SK-N-SH (cell line): ENCODE measurements at places on chromosomes 11 and 22.

- no peak for DNase-seq
Observed at GRCh38 chr11:9665749-9666148, 1.9 kb downstream of the SWAP70 start.

- DNase-seq, result no peak
Observed at GRCh38 chr11:133545199-133545803, 13.0 kb upstream of the OPCML start.

DNA sequence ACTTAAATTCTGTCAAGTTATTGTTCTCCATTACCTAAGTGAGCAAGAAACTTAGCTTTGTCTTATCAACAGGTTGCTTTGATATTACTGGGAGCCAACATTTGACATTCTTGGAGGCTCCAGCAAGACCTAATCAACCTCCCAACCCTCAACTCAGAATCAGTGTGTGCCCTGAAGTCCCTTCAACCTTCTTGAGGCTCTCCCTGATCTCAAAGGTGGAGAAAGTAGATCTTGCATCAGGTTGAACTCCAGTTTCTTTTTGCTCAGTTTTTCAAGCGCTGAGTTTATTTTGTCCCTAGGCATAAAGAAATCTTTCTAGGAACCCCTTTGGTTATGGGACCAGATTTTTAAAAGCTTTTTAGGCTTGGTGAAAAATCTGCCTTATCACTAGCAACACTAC lies 1.4 kb downstream of the FAM111A start:
- no peak for DNase-seq

- no peak for DNase-seq
Observed at GRCh38 chr22:48088251-48088650, 1325.8 kb downstream of the TBC1D22A start.

- peak; percentile 9 for DNase-seq
Observed at GRCh38 chr11:44577231-44577830, 11.9 kb downstream of the CD82 start.

DNA sequence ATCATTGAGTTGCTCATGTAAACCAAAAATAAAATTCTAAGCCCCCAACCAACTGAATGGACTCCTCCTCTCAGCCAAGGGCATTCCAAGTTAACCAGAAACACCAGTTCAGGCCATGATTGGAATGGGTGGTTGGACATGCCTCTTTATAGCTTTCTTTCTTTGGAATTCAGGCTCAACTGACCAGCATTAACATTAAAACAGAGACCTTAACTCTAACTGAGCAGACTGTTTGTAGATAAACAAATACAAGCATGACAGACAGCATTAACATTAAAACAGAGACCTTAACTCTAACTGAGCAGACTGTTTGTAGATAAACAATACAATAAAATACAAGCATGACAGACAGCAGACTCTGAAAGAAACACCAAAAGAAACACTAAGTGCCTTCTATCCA lies 278.2 kb downstream of the DLG2 start:
- DNase-seq, result no peak

DNA sequence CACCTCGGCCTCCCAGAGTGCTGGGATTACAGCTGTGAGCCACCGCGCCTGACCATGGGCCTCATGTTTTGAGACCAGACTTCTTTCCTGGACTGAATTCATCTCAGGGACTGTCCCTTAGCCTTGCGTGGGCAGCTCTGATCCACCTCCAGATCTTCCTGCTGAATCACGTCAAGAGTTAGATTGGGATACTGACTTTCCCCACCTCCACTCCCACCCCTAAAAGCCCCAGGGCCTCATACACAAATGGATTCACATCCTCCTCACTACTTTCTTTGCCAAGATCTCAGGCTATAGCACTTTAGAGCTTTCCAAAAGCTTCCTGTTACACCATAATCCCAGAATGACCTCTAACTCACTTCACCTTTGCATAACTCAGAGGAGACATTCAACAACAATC lies 12.1 kb downstream of the CCDC87 start:
- DNase-seq, result no peak

DNA sequence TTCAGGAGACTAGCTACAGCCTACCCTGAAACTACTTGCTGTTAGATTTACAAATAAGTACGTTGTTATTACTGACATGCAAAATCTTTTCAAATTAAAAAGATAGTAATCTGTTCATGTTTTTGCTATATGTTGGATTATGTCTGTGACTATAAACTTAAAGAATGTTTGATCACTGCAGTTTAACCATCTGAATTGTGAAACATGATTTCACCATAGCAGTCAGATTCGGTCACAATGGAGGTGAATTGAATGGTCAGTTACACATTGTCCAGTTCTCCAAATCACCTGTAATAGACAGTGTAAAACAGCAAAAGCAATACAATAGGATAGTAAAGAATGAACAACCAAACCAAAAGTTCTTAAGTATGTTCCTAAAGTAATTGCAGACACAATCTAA lies 43.3 kb downstream of the CCDC83 start:
- DNase-seq, result no peak

DNA sequence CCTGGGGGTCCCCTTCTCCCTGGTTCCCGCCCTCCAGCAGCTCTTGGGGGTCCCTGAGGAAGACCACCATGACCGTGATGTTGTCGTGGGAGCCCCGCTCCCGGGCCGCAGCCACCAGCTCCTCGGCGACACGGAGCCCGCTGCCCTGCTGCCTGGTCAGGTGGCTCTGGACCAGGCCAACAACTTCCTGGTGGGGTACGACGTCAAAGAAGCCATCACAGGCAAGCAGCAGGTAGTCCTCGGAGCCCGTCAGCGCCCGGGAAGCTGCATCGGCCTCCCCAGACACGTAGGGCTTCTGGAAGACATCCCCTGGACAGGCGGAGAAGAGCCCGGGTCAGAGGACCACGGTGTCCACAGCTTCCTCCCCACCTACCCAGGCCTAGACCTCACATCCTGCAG lies 29.5 kb downstream of the PPM1F start:
- no peak for DNase-seq

DNA sequence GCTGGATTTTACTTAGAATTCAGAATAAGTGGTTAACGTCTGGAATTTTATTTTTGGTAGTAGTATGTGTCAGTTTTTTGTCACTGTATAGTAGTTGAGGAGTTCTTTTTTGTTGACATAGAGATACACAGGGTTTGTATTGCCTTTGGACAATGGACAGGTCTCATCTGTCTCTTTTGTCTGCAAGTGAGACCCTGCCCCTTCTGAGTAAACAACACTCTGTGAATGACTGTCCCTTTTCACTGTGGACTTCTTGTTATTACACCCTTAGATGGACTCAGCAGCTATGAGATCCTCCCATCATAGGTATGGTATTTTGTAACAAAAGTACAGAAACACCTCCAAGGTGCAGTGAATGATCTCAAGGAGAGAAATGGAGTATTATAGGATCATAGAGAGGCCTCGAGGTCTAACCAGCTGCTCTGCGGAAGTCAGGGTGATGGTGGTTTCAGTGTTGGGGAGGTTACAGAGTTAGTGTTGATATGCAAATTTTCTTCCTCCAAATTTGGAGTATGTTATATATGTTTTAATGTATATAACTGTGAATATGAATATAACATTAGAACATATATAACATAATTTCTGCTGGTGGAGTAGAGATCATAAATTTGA lies 7.8 kb downstream of the PPP6R3 start:
- no peak for DNase-seq

- no peak for DNase-seq
Observed at GRCh38 chr11:101051677-101052076, 77.9 kb downstream of the PGR start.

DNA sequence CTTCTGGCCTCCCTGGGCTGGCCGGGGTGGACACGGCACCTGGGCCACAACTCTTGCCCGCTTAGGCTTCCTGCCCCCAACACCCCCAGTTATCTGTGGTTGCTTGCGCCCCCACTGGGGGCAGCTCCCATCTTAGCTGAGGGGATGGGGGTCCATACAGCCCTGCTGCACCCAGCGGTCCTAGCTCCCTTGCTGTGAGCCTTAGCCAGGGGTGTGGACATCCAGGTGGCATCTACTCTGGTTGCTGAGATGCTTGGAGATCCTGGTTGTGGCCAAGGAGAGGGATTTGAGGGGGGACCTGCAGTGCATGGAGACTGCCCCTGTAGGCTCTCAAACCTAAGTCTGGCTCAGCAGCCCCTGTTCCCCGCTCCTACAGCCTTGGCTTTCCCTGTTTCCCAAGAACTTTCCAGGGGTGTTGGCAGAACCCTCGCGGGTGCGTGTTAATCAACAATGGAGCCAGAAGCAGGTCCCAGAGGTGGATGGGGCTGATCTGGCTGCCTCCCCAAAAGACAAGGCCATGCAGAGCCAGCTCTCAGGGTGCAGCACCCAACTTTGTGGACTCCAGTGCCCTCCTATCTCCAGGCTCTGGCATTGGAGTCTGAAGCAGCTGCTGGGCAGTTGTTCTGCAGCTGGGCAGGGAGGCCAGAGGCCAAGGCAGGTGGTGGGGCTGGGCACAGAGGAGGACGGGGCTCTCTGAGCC lies 3.3 kb downstream of the KCNQ1 start:
- peak; percentile 20 for DNase-seq

DNA sequence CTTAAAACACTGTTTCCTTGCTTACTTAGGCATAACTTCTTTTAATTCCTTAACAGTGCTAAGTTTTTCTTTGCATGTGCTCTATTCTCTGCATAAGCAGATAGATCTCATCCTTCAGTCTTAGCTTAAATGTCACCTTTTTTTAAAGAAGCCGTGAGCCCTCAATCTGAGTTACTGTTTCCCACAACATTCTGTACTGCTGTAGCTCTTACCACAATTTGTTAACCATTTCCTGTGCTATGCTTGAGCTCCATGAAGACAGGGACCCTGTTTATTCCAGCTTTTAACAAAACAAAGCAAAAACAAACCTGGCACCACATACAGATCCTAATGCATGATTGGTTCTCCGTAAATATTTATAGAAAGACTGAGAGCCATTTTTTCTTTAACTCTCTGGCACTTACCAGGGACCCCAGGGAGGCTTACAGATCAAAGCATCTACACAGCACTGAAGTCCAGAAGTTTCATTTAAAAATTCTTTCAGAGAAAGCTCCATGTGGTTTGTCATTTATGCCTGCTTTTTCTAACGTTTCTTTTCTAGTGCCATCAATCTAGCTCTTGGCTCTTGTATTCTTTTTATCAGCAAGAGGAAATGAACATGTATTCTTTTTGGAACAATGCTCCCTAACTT lies 74.9 kb downstream of the DYNC2H1 start:
- DNase-seq, result no peak

DNA sequence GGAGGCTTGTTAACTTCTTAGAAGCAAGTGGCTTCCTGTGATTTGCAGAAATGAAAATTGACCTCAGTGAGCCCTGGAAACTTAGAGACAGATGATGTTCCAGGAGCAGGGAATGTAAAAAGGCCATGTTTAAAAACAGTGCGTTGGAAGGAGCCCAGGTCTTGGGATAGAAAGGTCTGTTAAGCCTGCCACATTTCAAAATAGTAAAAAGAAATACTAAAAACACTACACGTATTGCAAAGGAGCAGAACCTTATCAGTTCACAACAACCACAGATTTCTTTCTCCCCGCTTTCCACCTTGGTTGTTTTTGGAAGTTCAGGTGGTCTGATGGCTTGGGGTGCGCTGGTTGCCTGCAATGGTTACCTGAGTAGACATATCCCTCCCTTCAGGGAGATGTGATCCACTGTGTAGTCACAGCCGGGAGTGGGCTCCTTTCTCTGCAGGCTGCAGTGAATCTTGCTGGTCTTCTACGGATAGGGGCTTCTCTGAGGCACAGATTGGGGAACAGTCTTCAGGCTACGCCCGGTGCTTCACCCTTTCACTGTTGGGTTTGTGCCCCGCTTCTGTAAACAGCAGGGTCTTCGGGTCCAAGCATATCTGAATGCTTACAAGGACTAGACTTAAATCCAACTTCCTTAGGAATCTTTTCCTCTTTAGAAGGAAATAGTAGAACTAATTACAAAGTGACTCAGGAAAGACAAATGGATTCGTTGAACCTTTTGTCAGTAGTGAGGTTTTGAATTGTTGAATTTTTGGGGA lies 1.9 kb downstream of the TEAD1 start:
- DNase-seq, result peak; percentile 34

- no peak for DNase-seq
Observed at GRCh38 chr11:32233276-32233675, 142.4 kb downstream of the RCN1 start.

DNA sequence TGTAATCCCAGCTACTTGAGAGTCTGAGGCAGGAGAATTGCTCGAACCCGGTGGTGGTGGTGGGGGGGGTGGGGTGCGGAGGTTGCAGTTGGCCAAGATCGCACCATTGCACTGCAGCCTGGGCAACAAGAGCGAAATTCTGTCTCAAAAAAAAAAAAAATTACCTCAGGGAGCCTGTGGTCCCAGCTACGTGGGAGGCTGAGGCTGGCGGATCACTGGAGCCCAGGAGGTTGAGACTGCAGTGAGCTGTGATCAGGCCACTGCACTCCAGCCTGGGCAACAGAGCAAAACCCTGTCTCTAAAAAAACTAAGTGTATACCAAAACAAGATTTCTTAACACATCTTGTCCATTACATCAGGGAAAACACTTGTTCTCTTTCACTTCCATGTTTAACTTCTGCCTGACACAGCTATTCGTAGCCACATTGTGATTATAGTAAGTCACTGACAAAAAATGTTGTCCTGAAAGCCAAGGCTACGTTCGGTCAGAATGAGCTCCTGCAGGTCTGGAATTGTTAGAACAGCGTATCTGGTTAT lies 1.4 kb downstream of the TMEM80 start:
- no peak for DNase-seq

DNA sequence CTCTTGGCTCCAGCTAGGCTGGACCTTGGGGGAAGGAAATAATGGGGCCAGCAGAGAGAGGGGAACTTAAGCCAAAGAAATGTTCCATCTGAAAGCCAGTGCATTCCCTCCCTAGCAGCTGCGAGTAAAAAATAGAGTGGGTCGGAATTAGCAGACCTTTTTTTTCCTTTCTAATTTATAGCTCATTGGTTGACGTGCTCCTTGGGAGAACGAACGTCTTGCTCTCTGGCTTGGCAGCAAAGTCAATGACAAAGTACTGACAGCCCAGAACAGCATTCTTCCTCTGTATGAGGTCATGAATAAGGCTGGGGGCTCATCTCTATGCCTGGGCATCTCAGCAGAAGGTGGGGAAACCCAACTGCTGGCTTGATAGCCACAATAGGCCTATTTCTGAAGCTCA lies 65.0 kb downstream of the SEZ6L start:
- no peak for DNase-seq

GRCh38 chr11:127866109-127866508 lies 721.2 kb downstream of the ETS1 start:
- no peak for DNase-seq

GRCh38 chr22:25142102-25142501 lies 57.6 kb upstream of the CRYBB3 start:
- peak; percentile 60 for DNase-seq

DNA sequence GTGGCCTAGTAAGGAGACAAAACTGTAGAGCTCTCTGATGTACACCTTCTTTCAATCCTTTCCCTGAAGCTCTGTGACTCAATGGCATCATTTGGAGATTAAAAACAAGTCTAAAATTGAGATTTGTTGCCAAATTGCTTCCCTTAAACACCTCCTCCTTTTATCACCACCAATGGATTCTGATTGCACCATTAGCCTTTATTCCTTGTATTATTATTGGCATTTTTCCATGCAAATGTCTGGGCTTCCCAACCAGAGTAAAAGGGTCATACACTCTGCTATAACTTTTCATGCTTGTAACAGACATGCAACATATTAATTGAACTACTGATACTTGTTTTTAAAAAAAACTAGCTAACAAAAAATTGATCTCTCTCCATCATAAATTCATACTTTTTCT lies 124.2 kb downstream of the CCDC34 start:
- no peak for DNase-seq
